Activated naive CD8-positive, alpha-beta T cell treated with anti-CD3 and anti-CD28 coated beads, Interleukin-2, amount 10 ng/mL, durations not matched to agents 7 days and 5 days (primary cell): ENCODE measurements at places on chromosomes 11 and 22. TPM values are rescaled to one million over a fixed set of nuclear protein-coding genes. Genes with fewer than 3 reads are reported as not detected.

- H3K27me3 ChIP-seq = no peaks in the 10 kb centered on the region
- H3K4me3 ChIP-seq = peak overlapping the region; percentile 89
These were observed 742 bp upstream of the CASP4 start for GRCh38 chr11:104968856-104969776.

DNA sequence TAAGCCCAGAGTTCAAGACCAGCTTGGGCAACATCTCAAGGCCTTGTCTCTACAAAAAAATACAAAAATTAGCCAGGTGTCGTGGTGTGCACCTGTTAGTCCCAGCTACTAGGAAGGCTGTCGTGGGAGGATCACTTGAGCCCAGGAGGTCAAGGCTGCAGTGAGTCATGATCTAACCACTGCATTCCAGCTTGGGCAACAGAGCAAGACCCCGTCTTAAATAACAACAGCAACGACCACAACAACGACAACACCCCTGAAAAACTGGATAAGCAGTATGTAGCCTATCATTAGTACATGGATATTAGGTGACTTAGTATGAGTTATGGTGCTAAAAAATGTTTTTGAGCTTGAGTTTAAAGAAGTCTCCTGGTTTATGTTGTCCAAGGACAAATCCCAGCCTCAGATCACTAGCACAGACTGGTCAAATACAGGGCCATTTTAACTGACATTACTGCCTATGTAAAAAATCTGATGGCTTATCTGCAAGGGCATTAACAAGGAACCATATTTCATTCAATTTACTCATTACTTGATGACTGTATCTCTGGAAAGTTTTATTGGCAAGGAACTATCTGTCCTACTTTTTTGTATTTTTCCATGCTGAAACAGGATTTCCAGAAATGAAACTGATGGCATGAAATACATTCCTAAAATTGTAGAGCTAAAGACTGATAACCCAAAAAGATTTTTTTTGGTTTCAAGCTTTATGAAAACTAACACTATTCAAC is 23.4 kb downstream of the C2CD3 start:
- H3K4me1 ChIP-seq = peaks cover 11% of the 10 kb centered on the region
- peaks cover 20% of the 10 kb centered on the region for H3K36me3 ChIP-seq
- DNase-seq = no peak
- H3K27me3 ChIP-seq = no peaks in the 10 kb centered on the region
- no peak overlapping the region for H3K27ac ChIP-seq

GRCh38 chr11:19349340-19350025 is 108.7 kb upstream of the E2F8 start:
- peaks cover 61% of the 10 kb centered on the region for H3K27me3 ChIP-seq
- no peak overlapping the region for H3K4me3 ChIP-seq
- peaks cover 7% of the 10 kb centered on the region for H3K4me1 ChIP-seq
- DNase-seq = no peak

- no peaks in the 10 kb centered on the region for H3K27me3 ChIP-seq
- no peaks in the 10 kb centered on the region for H3K4me1 ChIP-seq
- no peak overlapping the region for H3K4me3 ChIP-seq
- no peak overlapping the region for H3K27ac ChIP-seq
- DNase-seq = no peak
These were observed 369.8 kb upstream of the CCDC90B start for GRCh38 chr11:83655976-83656375.

DNA sequence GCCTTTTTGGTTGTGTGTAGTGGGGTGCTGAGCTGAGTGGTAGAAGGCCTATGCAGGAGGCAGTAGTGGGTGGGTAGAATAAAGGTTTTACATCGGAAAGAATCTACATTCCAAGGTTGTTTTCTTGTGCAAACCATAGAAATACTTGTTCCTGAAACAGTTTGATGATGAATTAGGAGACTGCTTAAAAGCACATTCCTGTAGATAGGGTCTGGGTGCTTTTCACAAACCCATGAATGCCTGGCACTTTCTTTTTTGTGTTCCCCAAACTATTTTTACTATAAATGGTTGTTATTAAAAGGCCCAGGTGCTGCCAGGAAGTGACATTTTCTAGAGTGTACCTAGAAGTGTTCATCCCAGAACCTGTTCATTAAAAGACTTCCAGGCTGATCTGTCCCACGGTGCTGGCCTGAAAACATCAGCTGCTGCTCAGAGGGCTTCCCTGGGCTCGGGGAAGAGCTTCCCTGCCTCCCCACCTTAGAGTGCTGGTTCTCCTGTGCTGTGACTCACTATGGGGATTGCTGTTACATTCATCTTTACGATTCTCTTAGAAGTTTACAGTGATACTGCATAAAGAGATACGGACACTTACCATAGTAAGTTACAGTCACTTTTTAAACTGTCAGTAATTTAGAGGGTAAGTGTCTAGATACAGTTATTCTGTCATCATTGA is 27.9 kb downstream of the PPFIA1 start:
- no peaks in the 10 kb centered on the region for H3K27me3 ChIP-seq
- no peak overlapping the region for H3K4me3 ChIP-seq
- H3K4me1 ChIP-seq = peaks cover 3% of the 10 kb centered on the region

Gene NCAM1
- 0.72 TPM for total RNA-seq

Gene SAA4
- total RNA-seq = not detected

DNA sequence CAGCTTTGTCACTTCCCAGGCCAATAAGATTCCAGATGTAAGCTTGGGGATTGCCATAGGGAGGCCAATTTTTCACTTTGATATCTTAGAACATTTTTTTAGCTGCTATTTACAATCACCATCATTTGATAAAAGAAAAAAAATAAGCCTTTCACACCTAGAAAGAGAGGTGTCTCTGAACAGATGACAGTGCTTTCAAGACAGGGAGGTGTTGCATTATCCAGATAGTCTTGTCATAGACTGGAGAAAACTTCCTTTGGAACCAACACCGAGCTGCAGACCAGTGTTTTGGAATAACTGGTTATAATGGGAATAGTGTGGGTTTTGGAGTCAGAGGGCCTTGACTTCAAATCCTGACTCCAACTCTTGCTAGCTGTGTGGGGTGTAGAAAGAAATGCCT is 101.0 kb downstream of the SLC1A2 start:
- H3K27me3 ChIP-seq = peaks cover 2% of the 10 kb centered on the region
- H3K27ac ChIP-seq = no peak overlapping the region
- no peak for DNase-seq
- no peak overlapping the region for H3K4me3 ChIP-seq
- H3K36me3 ChIP-seq = peaks cover 1% of the 10 kb centered on the region
- H3K4me1 ChIP-seq = peaks cover 17% of the 10 kb centered on the region

Gene DDX6
- total RNA-seq = 212 TPM

- H3K36me3 ChIP-seq = no peaks in the 10 kb centered on the region
- no peak overlapping the region for H3K4me3 ChIP-seq
- DNase-seq = no peak
These were observed 181.1 kb downstream of the HIPK3 start for GRCh38 chr11:33438301-33438700.

Gene PRRG4
- total RNA-seq = 0.26 TPM

GRCh38 chr11:119488256-119488995 is 65.5 kb upstream of the THY1 start:
- H3K27me3 ChIP-seq = no peaks in the 10 kb centered on the region
- H3K36me3 ChIP-seq = no peaks in the 10 kb centered on the region
- no peak overlapping the region for H3K27ac ChIP-seq
- no peaks in the 10 kb centered on the region for H3K4me1 ChIP-seq
- DNase-seq = peak; percentile 15

DNA sequence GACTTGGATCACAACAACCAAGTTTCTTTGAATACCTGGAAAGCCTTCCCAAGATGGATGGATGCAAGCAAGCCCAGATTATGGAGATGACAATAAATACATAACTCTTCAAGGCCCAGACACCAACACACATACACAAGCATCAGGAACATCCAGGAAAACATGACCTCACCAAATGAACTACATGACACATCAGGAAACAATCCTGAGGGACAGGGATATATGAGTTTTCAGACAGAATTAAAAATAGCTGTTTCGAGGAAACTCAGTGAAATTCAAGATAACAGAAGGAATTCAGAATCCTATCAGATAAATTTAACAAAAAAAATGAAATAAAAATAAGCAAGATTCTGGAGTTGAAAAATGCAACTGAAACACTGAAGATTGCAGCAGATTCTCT is 659.4 kb downstream of the METTL15 start:
- no peaks in the 10 kb centered on the region for H3K4me1 ChIP-seq
- no peak overlapping the region for H3K27ac ChIP-seq
- DNase-seq = no peak
- H3K4me3 ChIP-seq = no peak overlapping the region
- H3K27me3 ChIP-seq = no peaks in the 10 kb centered on the region

DNA sequence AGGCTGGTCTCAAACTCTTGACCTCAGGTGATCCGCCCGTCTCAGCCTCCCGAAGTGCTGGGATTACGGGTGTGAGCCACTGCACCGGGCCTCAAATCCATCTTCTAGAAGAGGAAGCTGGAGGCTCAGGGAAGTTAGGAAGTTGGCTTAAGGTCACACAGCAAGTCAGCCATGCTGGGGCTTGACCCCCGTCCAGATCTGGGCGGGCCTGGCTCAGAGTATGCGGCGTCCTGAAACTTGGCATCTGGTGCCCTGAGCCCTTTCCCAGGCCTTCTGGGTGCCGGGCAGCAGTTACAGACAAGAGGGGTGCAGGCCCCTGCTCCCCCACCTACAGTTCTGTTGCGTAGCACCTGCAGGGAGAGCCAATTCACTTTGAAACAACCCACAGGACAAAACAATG is 11.2 kb downstream of the MPPED1 start:
- H3K4me1 ChIP-seq = no peaks in the 10 kb centered on the region
- no peaks in the 10 kb centered on the region for H3K36me3 ChIP-seq
- DNase-seq = no peak
- H3K4me3 ChIP-seq = no peak overlapping the region
- peaks cover 2% of the 10 kb centered on the region for H3K27me3 ChIP-seq
- no peak overlapping the region for H3K27ac ChIP-seq

Gene PIWIL4
- 1.5 TPM for total RNA-seq

- H3K4me3 ChIP-seq = peak within 1 kb of the TSS; percentile 83
- H3K27me3 ChIP-seq = peaks cover 4% of the 10 kb centered on the region
- peak within 1 kb of the TSS; percentile 73 for H3K27ac ChIP-seq
- H3K4me1 ChIP-seq = peaks cover 32% of the 10 kb centered on the region
These were observed at the start of gene RAB38 for GRCh38 chr11:88174709-88175568. RAB38 (minus strand) TSS chr11:88175443; CDS start chr11:88175384, 59 bp downstream.

DNA sequence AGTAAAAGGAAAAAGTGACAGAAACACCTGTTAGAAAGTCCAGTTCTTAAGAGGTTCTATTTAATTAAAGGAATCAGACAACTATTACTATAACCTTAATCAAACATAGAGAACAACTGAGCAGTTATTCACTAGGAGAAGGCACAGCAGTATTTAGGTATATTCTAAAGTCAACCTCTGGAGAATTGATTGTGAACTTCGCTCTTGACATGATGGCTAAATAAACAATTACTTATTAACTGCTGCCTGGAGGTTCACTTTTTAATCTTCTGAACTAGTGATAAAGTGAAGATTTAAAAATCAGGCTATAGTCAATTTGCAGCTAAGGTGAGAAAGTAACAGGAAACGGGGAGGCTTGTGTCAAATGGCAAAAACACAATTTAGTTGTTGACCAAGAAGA is 557.3 kb downstream of the FAM181B start:
- no peaks in the 10 kb centered on the region for H3K4me1 ChIP-seq
- no peak overlapping the region for H3K4me3 ChIP-seq
- DNase-seq = no peak
- H3K27me3 ChIP-seq = no peaks in the 10 kb centered on the region
- H3K36me3 ChIP-seq = no peaks in the 10 kb centered on the region
- H3K27ac ChIP-seq = no peak overlapping the region

Gene PAK1
- 77.2 TPM for total RNA-seq

DNA sequence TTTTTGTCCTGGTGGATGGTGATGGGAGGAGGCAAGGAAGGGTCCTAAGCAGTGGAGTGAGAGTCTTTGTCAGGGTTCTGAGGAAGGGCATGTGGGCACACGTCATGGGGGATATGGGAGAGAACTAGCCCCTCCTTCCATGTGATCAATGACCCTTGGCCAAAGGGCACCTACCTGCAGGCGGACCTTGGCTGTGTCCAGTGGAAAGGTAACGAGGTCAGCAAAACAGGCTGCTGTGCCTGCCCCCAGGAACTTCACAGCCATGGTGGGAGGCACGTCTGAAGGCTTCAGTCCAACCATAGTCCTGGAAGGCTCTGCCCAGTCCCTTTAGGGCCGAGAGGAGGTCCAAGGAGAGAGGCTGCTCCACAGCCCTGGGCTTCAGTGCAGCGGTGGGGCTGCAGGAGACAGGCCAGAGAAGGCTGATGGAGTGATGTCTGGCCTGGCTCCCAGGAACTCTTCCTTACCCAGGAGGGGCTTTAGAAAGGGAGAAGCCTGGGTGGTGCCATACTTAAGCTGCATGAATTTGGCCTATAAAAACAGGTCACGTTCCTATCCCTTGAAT is 2.1 kb downstream of the UCP3 start:
- peak overlapping the region; percentile 47 for H3K27ac ChIP-seq
- no peak overlapping the region for H3K4me3 ChIP-seq
- no peaks in the 10 kb centered on the region for H3K27me3 ChIP-seq

DNA sequence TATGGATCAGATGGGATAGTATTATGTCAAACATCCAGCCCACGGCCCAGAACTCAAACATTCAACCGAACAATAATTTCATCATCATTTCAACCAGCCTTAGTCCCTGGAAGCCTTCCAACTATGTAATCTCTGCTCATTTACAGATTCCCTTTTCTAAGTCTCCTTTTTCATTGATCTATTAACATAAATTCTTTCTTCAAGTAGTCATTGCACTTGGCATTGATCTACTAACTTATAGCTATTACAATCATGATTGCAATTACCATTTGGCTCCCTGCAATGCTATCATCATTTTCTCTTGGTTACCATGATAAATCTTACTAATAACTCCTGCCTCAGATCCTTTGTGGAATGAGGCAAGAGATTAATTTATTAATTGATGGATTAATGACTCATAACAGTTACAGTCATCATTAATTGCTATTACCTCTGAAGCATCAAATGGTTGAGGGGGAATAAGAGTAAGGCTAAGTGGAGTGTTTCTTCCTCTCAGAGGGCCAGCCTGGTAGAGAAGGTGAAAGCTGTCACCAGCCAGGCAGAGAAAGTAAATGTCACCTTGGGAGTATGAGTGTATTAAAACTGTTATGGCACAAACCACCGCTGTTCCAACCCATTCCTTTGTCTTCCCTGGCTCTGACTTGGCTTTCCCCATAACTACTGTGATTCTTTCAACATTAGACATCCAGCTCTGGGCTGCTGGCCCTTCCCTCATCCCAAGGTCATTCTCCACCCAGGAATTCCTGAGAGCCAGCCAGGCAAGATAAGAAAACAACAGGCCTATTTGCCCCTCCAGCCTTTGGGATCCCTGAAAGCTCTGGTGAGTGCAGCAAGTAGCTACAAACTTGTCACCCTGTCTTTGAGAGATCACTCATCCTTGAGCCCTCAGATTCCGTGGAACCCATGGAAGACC is 174.7 kb downstream of the RRAS2 start:
- no peak overlapping the region for H3K4me3 ChIP-seq
- peaks cover 3% of the 10 kb centered on the region for H3K27me3 ChIP-seq
- H3K4me1 ChIP-seq = no peaks in the 10 kb centered on the region

Gene DERL3
- total RNA-seq = 9.6 TPM

Gene PPFIA1
- total RNA-seq = 40.3 TPM

- DNase-seq = no peak
- H3K4me3 ChIP-seq = no peak overlapping the region
- no peak overlapping the region for H3K27ac ChIP-seq
- H3K27me3 ChIP-seq = no peaks in the 10 kb centered on the region
- no peaks in the 10 kb centered on the region for H3K4me1 ChIP-seq
- no peaks in the 10 kb centered on the region for H3K36me3 ChIP-seq
These were observed 570.7 kb downstream of the JRKL start for GRCh38 chr11:96960476-96960875.
